ENCODE measurements at places on chromosomes 5 and 9.

- DNase-seq, result no peak
Observed at GRCh38 chr5:113266913-113267227, 167.9 kb downstream of the TSSK1B start.

DNA sequence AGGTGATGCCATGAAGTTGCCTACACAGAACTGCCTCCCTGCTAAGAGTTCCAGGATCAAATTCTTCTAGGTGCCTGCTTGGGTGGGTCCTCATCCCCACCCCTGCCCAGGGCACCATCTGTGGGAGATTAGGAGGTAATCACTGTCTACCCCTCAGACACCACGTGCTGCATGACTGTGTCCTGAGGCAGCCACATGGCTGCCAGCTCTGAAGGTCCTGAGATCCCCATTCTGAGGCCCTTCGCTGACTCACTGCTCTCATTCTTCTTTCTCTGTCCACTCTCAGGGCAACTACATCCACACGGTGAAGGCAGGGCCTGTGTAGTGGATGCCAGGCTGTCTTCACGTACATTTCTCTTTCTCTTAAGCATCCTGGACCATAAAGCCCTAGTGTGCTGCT, 222.9 kb upstream of the ANKRD55 start:
- DNase-seq, result no peak

DNA sequence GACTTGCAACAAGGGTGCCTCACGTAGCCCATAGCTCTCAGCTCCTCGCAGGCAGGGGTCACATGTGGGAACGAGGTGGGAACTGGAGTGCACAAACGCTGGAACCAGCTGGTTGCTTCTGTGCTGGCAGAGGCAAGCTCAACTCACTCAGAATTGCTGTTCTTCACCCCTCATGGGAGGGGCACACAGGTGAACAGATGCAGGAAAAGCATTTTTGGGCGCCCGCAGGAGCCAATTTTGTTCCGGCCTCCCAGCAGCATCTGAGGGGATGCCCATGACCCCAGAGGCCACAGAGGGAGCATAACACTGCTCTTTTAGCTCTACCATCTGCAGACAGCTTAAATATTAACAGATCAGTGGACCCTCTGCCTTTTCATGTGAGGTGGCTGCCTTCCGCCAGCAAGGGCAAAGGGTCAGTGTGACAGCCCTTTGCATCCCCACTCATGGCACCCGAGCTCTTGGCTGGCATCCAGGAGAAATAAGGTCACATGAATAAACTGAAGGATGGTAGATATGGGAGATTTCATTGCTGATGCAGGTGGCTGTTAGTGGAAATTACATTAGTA, 196.2 kb downstream of the SLCO4C1 start:
- DNase-seq, result no peak

DNA sequence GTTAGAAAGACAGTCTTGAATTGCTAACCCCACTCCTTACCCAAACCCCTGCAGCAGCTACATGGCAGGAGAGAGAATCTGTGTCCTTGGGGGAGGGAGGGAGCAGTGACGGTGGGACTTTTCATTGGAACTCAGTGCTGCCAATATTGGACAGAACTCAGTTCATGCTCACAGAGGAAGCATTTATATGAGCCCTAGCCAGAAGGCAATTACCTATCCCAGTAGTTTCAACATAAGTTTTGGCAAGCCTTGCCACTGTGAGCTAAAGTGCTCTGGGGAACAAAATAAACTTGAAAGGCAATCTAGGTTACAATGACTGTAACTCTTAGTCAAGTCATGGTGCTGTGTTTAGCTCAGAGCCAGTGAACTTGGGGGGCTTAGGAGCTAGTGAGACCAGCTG, 1013.4 kb upstream of the COX7C start:
- no peak for DNase-seq

- no peak for DNase-seq
Observed at GRCh38 chr9:95171001-95171400, 146.5 kb downstream of the FANCC start.

- DNase-seq, result no peak
Observed at GRCh38 chr5:35618781-35619180, 1.1 kb downstream of the SPEF2 start.

DNA sequence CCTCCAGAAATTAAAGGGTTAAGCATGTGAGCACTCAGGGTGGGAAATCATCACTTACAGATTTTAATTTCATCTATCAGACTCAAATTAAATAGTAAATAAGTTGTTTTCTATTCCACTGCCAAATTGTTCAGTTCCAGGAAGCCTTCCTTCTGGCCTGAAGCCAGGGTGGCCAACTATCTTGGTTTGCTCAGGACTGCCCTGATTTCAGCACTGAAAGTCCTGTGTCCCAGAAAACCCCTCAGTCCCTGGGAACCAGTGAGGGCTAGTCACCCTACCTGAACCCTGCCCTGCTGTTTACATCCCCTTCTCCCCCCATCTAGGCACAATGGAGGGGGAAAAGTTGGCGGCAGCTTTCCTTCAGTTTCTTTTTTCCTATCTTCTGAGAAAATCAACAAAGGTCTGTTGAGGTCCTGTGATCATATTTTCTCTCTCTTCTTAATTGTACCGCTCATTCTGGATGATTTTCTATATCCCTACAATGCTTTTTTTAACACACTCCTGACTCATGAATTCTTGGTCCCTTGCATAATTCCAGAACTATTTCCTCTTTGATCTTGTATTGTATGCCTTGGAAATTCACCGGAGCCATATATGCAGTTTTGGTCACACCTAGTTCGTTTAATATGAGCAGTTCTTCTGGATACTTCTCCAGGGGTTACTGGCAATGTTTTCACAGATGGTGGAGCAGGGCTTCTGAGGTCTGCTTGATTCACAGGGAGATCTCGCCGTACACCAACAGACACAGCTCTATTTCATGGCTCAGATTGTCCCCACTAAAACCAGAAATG, 103.8 kb downstream of the MAP1B start:
- DNase-seq, result no peak

GRCh38 chr5:110963495-110963894, 108.0 kb upstream of the TSLP start:
- no peak for DNase-seq

GRCh38 chr5:139808481-139809330, 13.1 kb downstream of the PSD2 start:
- DNase-seq, result no peak

DNA sequence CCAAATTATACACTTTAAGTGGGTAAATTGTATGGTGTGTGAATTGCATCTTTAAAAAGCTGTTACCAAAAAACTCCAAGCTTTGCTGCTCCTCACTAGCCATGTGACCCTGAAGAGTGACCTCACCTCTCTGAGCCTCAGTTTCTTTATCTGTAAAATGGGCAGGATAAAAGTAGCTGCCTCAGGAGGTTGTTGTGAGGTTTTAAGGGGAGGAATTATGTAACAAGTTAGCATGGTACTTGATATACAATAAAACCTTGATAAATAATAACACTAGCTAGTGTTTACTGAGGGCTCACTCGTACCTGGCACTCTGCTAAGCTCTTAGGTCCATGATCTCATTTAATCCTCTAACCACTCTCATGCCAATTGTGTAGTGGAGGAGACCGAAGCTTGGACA, 19.0 kb upstream of the PHF19 start:
- no peak for DNase-seq

GRCh38 chr9:29069376-29069775, 1496.1 kb upstream of the C9orf72 start:
- DNase-seq, result no peak

GRCh38 chr5:16411741-16412455, 53.7 kb downstream of the ZNF622 start:
- no peak for DNase-seq

Measured in stimulated activated CD4-positive, alpha-beta T cell treated with anti-CD3 and anti-CD28 coated beads, TNF-alpha, amount 100 ng/mL, for 4 hours (primary cell).